ENCODE measurements at places on chromosomes 2 and 18.

- DNase-seq = no peak
Measured at GRCh38 chr2:5379811-5380210, 312.4 kb upstream of the SOX11 start.

GRCh38 chr2:47165001-47165555 is 10.0 kb upstream of the STPG4 start:
- DNase-seq = no peak

GRCh38 chr18:58858591-58859468 is 5.8 kb upstream of the ZNF532 start:
- no peak for DNase-seq

GRCh38 chr2:148048475-148049221 is 27.8 kb downstream of the MBD5 start:
- DNase-seq = peak; percentile 34

- DNase-seq = no peak
Measured at GRCh38 chr2:149064856-149065630, 26.5 kb downstream of the LYPD6B start.

DNA sequence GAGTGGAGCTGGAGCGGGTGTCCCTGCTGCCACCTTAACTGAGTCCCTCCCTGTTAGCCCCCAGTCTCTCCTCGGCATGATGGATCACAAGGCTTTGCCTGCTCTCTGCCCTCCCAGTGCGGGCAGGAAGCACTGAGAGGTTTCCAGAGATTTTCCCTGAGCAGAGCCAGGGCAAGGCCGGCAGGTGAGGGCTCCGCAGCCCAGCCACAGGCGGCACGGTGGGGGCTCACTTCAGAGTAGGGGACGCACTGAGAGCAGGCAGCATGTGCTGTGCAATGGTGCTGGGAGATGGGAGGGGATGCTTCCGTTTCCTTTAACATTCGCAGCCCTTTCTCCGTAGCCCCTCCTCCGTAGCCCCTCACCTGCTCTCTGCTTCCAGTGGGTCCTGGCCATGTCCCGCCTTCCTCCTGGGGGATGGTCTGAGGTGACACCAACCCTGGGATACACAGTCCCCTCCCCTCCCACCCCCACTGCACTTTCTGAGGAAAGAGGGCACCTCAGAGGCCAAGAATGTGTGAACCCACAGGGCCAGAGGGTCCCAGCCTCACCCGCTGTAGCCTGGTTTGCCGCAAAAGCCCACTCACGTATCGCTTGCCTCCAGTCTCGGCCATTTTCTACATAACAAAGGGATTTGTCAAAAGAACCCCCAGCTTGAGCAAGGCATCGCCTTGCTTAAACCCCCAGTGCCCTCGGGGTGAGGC is 10.7 kb downstream of the KCNF1 start:
- no peak for DNase-seq

GRCh38 chr18:57691363-57691762 is 69.7 kb upstream of the NARS1 start:
- DNase-seq = no peak

DNA sequence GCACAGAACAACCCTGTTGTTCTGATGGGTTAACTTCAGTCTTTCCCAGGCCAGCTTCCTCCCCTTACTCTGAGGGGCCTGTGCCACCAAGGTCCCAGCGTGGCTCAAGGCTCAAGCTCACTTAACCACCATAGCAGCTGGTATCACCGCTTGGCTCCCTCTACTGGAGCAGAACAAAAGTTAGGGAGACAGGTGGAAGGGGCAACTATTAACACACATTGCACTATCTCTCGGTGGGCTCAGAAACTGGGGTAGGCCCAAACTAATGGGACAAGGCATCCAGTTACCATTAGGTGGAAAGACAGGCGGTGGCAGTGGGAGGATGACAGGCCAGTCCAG is 88.7 kb upstream of the ATL2 start:
- peak; percentile 50 for DNase-seq

DNA sequence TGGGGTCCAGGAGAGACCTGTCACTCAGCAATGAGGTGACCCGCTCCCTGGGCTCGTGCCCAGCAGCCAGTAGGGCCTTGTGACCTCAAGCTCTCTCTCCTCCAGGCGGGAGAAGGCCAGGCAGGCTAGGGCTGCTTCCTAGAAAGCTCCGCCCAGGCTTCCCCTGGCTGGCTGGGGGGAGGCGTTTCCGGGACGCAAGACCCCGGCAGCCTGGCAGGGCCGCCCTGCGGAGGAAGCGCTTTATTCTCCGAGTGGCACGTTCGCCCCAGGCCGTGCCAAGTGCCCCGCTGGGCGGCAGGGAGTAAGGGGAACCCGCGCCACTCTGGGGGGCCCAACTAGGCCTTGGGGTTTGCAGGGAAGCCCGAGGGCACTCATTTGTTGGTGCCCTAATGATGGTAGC is 21.2 kb upstream of the EPAS1 start:
- DNase-seq = no peak

DNA sequence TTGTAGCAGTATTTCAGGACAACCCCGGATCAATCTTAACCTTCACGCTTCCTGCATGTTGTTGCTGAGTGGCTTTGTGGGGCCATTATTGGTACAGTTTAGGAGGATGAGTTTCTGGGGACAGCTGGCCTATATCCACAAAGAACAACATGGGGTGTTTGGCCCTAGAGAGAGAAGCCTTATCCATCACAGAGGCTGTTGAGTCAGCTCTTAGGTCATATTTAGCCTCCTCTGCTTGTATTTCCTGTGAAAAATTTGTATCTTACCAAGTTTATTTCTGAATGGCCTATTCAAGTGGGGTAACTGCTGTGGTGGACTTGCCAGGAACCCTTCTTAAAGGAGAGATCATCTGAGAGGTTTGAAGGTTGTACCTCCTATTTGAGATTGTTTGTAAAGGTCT is 77.6 kb downstream of the MAP4K4 start:
- DNase-seq = no peak

- DNase-seq = peak; percentile 11
Measured at GRCh38 chr2:75528221-75528977, 32.3 kb downstream of the EVA1A start.

DNA sequence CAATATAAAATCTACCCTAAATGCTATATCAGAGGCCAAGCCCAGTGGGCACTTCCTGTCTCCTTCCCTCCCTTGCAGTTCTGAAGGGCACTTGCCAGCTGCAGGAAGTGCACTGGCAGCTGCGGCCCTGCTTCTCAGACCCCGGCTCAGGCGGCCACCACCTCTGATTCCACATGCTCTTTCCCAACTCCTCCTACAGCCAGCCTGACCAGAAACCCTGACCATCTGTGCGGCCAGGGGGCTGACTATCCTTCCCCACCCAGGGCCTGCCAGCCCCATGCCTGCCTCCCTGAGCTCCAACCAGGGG is 88.6 kb downstream of the ZBTB7C start:
- no peak for DNase-seq

GRCh38 chr2:108614659-108615058 is 80.4 kb downstream of the LIMS1 start:
- DNase-seq = no peak

- no peak for DNase-seq
Measured at GRCh38 chr2:273333-273732, 8.6 kb downstream of the ACP1 start.

DNA sequence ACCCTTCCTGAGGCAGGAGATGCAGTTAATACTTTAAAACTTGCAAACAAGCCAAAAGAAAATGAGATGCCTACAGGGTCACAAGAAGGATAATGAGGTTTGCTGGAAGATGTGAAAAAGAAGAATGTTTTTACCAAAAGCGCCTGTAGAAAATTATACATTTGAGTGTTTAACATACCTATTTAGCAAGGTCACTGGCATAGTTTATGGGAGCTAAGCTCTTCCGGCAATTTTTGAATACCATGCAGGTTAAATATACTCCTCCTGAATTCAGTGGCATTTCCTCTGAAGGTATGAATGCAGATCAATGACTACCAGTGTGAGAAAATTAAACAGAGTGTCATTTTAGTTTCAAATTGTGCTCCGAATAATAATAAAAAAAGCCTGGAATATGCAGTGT is 21.2 kb upstream of the MAP3K20 start:
- DNase-seq = peak; percentile 32

DNA sequence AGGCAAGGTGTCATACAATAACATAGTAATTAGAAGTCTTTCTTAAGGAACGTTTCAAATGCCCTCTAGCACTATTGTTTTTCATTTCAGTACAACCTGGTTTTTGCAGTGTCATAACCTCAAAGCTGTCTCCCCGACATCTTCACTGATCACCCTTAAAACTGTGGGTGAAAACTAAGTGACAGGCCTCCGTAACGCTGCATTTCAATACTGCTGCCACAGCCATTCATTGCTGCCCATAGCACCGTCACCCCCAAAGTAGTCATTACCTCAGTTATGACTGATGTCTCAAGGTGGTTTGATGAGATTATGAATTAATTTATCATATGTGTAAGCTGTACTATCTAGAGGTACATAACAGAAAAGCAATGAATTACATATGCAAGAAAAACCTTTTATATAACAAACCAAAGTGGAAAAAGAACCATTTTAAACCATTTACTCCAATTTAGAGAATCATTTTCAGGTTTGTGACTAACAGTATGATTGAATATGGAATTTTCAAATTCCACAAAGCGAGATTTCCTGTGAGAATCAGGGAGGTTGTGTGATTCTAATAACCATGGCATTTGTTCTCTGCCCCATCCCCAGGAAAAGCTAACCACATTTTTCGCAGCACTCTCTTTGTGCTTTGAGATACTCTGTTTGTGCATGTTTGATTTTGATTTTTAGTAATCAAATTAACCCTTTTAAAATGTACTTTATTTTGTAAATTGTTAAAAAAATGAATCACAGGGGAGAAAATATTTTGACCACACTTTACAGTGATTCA is 263.0 kb downstream of the PTGR3 start:
- DNase-seq = no peak

Data from kidney tubule cell (primary cell).